Suprapubic skin (tissue), 4 donors: ENCODE measurements at places on chromosomes 2 and 18.

GRCh38 chr2:11515490-11515981, 18.3 kb upstream of the GREB1 start:
- DNase-seq = no peak
- H3K27me3 ChIP-seq = no peaks in the 10 kb centered on the region
- peak overlapping the region; percentile 38 for H3K27ac ChIP-seq
- H3K4me1 ChIP-seq = no peaks in the 10 kb centered on the region

DNA sequence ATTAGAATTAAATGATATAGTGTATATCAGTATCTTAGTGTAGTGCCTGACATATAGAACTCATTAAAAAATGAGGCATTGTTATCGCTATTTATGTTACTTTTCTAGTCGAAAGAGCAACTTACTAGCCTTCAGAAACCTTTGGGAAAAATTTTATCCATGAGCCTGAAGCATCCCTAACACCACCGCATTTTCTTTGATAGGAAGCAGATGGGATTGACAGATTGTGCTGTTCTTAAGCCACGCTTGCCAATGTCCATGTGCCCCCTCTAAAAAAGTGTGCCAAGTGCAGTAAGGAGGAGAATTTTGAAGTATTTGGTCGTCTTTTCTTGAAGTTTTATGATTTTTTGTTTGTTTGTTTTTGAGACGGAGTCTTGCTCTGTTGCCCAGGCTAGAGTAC, 29.1 kb downstream of the PPM1B start:
- no peaks in the 10 kb centered on the region for H3K36me3 ChIP-seq
- H3K27me3 ChIP-seq = no peaks in the 10 kb centered on the region
- peaks cover 5% of the 10 kb centered on the region for H3K4me1 ChIP-seq
- DNase-seq = no peak
- no peak overlapping the region for H3K4me3 ChIP-seq

GRCh38 chr2:86566158-86566820, 3.0 kb upstream of the CHMP3 start:
- peaks cover 24% of the 10 kb centered on the region for H3K4me1 ChIP-seq
- H3K4me3 ChIP-seq = no peak overlapping the region
- DNase-seq = no peak
- H3K27ac ChIP-seq = no peak overlapping the region

DNA sequence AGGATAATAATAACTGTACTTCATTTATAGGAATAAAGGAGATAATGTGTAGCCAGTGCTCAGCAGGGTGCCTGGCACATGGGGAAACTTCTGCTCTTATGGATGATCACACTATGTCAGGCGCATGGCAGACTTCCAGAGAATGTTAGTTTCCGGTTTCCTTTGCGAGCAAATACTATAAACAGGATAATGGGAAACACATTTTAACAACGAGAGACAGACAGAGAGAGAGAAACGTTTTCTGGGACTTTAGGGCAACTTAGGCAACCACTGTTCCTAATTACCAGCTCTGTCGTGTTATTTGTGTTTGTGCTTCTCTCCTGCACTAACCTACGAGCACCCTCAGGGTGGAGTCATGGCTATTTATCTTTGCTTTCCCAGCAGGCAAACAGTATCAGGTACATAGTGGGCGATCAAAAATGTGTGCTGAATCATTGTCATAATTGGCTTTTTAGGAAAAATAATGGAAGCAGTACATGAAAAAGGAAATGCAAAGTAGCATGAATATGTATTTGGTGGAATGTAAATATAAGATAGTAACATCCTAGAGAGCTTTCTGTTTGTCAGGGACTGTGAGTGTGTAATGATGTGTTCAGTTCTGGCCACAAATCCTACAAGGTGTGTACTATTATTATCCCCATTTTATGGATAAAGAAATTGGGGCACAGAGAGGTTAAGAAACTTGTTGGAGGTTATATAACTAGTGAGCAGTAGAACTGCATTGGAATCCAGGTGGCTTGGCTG, 36.8 kb upstream of the IGFBP2 start:
- no peak overlapping the region for H3K4me3 ChIP-seq
- DNase-seq = no peak
- H3K27ac ChIP-seq = no peak overlapping the region
- H3K36me3 ChIP-seq = no peaks in the 10 kb centered on the region
- no peaks in the 10 kb centered on the region for H3K27me3 ChIP-seq

GRCh38 chr2:216855605-216856004, 4.3 kb downstream of the TNP1 start:
- H3K4me1 ChIP-seq = peaks cover 4% of the 10 kb centered on the region
- no peaks in the 10 kb centered on the region for H3K36me3 ChIP-seq
- H3K4me3 ChIP-seq = no peak overlapping the region
- H3K27me3 ChIP-seq = no peaks in the 10 kb centered on the region
- H3K27ac ChIP-seq = no peak overlapping the region

DNA sequence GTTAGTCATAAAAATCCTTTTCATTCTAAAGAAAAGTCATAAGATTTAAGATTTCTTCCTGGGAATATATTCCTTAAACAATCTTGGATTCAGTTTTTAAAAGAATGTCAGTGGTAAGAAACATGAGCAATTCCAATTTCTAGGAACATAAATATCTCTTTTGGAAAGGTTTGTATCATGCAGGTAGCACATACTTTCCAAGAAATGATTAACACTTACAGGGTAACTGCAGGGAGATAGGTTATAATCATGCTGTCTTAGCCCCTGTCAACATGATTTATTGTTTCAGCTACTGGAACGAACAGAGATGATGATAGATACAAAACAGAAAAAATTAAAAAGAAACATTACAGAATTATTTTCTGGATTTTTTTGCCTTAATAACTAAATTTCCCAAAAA, 1537.7 kb downstream of the LRP1B start:
- H3K27ac ChIP-seq = no peak overlapping the region
- no peaks in the 10 kb centered on the region for H3K27me3 ChIP-seq
- no peaks in the 10 kb centered on the region for H3K36me3 ChIP-seq
- no peak overlapping the region for H3K4me3 ChIP-seq
- DNase-seq = no peak

GRCh38 chr2:36696533-36696932, at the start of gene VIT:
VIT (plus strand) TSS chr2:36696707; CDS start chr2:36716371, 19,664 bp downstream.
- no peaks in the 10 kb centered on the region for H3K27me3 ChIP-seq
- peak within 1 kb of the TSS; percentile 26 for H3K4me3 ChIP-seq
- H3K36me3 ChIP-seq = no peaks in the 10 kb centered on the region
- no peak for DNase-seq
- peaks cover 4% of the 10 kb centered on the region for H3K4me1 ChIP-seq

DNA sequence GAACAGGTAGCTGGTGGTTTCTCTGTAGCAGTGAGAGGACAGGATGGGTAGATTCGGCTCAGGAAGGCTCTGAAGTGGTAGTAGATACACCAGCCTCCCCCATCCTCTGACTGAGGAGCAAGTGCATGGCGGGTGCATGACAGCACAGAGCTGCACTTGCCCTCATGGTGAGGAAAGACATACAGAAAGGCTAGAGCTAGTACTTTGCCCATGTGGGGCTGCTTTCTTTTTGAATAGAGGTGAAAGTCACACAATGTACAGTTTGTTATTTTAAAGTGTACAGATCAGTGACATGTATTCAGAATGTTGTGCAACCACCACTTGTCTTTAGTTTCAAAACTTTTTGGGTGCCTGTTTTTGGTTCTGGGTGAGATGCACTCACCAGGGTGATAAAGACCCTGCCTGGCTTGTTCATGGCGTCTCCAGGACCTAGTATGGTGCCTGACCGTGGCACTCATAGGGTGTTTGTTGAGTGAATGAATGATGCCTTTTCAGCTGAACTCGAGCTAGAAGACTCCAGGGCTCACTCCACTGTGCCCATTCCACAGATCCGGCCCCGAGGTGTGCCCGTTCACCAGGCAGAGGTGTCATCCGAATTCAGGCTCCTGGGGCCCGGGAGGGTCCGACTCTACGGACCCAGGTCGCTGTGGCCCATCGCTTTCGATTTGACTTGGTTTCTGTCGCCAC, 421 bp upstream of the VAMP5 start:
- no peaks in the 10 kb centered on the region for H3K27me3 ChIP-seq
- DNase-seq = no peak
- peak overlapping the region; percentile 91 for H3K27ac ChIP-seq
- peaks cover 65% of the 10 kb centered on the region for H3K4me1 ChIP-seq
- no peaks in the 10 kb centered on the region for H3K36me3 ChIP-seq

DNA sequence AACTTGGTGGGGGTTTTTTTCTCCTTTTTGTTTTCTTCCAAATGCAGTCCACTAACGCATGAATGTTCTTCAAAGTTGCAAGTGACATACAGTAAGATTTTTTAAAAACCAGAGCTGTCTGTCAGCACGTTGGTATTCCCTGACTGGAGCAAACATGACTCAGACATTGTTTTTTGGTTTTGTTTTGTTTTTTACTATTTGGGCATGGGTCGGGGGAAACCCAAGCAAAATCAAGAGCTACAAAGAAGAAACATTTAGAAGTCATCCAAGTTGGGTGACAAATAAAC, 726 bp upstream of the CCDC88A start:
- H3K4me3 ChIP-seq = peak overlapping the region; percentile 86
- DNase-seq = no peak
- H3K27me3 ChIP-seq = no peaks in the 10 kb centered on the region
- peaks cover 26% of the 10 kb centered on the region for H3K4me1 ChIP-seq
- peak overlapping the region; percentile 86 for H3K27ac ChIP-seq

DNA sequence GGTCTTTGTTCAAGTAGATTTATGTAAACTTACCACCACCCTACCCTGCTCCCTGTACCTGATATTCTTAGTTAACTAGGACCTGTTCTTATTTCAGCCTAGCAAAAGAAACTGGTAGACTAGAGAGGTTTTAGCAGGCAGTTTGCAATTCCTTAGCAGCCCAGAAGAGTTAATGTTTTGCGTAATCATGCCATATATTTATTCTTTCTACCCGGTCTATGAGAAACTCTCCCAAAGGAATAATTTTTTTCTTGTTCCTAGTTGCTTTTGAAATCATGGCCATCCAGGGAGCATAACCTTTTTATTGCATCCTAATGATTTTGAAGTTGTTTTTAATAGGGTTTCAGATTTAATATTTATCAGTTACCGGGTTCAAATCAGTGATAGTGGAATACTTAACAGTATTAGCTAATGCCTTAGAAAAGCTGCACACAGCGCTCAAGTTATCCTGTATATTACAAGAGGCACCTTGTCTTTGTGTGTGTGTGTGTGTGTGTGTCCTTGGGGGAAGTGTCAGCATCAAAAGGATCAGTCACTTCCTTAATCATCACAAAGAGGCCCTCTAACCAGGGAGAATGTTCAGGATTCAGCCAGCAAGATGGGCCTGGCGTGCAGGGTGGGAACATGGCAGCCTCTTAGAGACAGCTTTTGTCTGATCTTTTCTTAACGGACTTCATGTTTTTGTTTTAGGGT, 52.9 kb downstream of the CABLES1 start:
- DNase-seq = no peak
- peaks cover 4% of the 10 kb centered on the region for H3K36me3 ChIP-seq
- H3K27me3 ChIP-seq = no peaks in the 10 kb centered on the region
- H3K4me3 ChIP-seq = no peak overlapping the region
- no peak overlapping the region for H3K27ac ChIP-seq
- peaks cover 14% of the 10 kb centered on the region for H3K4me1 ChIP-seq

GRCh38 chr2:167157523-167157922, 269.2 kb downstream of the XIRP2 start:
- no peaks in the 10 kb centered on the region for H3K36me3 ChIP-seq
- H3K4me1 ChIP-seq = no peaks in the 10 kb centered on the region
- no peak overlapping the region for H3K27ac ChIP-seq
- no peaks in the 10 kb centered on the region for H3K27me3 ChIP-seq
- no peak overlapping the region for H3K4me3 ChIP-seq
- DNase-seq = no peak

- no peaks in the 10 kb centered on the region for H3K36me3 ChIP-seq
- H3K4me1 ChIP-seq = no peaks in the 10 kb centered on the region
- no peaks in the 10 kb centered on the region for H3K27me3 ChIP-seq
Observed at GRCh38 chr2:14923820-14924580, 291.5 kb downstream of the LRATD1 start.

DNA sequence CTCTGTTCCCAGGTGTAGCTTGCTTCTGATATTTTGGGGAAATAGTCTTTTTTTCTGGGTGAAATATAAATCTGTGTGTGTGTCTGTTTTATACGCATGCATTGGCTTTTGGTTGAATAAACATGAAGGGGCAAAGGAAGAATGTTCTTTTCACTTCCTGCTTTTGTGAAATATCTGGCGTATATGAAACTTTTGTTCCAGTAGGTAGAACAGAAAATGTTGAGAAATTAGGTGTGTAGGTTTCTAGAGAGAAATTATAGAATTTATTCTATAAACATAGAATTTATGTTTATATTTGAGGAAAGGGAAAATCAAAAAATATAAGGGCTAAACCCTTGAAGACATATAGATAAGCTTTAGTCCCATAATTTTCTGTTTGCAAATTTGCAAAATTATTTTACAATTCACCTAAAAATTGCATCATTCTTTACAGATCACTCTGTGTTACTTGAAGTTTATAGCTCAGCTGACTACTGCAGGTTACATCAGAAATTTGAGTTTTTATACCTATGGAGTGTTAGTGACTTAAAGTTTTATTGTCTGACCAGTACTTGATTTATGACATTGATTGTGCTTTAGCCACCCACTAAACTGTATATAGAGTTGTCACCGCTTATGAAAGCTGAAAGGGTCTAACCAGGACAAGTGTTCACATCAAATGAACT, 116.1 kb downstream of the FAM117B start:
- H3K27me3 ChIP-seq = no peaks in the 10 kb centered on the region
- no peak for DNase-seq
- no peak overlapping the region for H3K4me3 ChIP-seq
- H3K36me3 ChIP-seq = no peaks in the 10 kb centered on the region

DNA sequence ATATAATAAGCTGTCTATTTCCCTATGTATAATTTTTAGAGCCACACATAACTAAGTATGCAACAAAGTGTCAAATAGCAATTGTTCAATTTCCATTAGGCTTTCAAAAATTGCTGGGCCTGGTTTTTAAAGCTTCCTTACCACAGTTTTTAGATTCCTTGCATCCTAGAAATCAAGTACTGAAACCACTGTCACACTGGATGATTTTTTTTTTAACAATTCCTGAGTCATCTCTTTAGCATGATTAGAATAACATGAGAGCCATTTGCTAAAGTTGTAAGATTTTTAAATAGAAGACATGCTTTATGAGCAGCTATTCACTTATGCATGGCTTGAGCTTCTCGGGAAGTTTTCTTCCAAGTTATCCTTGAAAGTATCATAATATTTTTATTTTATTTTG, 319.5 kb upstream of the NXPH2 start:
- no peak overlapping the region for H3K27ac ChIP-seq
- no peak for DNase-seq
- no peak overlapping the region for H3K4me3 ChIP-seq

DNA sequence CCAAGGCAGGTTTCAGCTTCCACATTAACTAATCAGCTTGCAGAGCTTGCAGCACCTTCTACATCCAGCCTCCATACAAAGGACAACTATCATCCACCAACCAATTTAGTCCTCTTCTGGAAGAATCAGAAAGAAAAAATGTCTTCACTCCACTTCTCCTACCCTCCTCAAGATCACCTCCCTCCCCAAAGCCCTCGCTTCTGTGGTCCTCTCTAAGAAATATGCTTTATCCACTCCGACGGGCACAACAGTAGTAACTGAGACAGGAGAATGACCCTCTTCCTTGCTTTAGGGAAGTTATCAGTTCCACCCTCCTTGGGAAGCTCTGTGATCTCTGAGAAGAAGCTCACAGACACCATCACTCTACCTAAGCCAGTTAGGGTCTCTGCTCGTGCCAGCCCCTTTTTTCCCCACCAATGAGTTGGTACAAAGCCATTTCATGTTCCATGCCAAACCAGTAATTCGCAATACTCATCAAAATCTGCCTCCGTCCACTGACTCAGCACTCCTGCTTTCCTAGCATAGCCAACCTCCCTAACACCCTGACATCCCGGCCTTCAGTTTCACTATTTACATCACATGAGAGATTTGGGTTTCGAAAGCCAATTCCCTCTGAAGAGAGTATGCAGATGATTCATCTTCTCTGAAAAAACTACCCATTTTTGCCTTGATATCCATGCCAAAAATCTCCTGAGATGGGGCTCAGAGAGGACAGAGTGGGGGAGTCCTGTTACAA, 114.1 kb upstream of the PKDCC start:
- peak overlapping the region; percentile 74 for H3K27ac ChIP-seq
- H3K36me3 ChIP-seq = no peaks in the 10 kb centered on the region
- no peak overlapping the region for H3K4me3 ChIP-seq
- no peak for DNase-seq
